Neural crest cell (in vitro differentiated cells): ENCODE measurements at places on chromosomes 16 and 17.

DNA sequence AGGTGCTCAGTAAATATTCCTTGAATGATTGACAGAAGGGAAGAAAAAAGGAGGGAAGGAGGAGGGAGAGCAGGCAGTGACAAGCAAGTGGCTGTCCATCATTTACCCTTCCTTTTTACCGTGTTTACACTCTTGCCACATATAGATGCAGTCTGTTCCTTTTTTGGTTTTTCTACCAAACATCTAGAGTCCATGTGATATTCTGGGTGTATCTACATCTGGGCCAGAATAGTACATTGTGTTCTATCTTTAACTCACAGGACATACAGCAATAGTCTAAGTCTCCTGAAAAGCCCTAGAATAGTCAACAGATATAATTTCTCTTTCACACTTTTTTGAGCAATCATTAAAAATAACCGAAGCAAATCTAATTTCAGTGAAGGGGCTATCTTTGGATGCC lies 33.5 kb downstream of the KCNJ2 start:
- no peak for DNase-seq

- DNase-seq: no peak
Measured at GRCh38 chr17:81020443-81020766, 14.5 kb upstream of the BAIAP2 start.

DNA sequence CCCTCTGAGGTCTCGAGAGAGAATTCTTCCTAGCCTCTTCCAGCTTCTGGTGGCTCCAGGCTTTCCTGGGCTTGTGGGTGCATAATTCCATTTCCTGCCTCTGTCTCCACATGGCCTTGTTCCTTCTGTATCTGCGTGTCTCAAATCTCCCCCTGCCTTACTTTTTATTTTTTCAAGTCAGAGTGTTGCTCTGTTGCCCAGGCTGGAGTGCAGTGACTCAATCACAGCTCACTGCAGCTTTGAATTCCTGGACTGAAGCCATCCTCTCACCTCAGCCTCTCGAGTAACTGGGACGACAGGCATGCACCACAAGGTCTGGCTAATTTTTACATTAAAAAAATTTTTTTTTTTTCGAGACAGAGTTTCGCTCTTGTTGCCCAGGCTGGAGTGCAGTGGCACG lies 120.6 kb downstream of the SHISA9 start:
- DNase-seq: no peak

- no peak for DNase-seq
Measured at GRCh38 chr17:7249214-7249613, 2.3 kb downstream of the CTDNEP1 start.

DNA sequence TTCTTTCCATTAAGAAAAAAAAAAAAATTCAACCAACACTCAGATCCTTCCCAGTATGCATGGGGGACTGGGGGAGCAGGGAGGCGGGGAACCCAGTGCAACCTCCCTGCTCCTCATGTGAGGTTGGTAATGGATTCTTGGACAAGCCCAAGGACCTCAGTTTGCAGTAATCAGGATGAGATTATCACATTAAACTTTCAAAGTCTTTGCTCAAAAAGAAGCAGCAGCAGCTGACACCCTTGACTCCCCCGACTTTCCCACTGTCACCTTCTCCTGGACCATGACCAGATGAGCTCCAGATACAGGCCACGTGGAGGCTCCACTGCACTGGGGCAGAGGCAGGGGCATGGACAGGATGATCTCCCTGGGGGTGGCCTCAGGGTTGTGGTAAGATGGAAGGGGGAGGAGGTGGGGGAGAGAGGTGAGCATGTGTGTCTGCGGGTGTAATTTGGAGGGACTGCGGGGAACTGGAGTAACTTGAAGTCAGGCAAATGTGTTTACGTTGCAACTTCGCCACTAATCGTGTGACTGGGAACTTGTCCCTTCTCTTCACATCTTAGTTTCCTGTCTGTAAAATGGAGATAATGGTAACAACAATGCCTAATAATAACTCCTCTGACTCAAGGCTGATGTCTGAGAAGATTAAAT lies 19.8 kb downstream of the ZNF385C start:
- DNase-seq: no peak

DNA sequence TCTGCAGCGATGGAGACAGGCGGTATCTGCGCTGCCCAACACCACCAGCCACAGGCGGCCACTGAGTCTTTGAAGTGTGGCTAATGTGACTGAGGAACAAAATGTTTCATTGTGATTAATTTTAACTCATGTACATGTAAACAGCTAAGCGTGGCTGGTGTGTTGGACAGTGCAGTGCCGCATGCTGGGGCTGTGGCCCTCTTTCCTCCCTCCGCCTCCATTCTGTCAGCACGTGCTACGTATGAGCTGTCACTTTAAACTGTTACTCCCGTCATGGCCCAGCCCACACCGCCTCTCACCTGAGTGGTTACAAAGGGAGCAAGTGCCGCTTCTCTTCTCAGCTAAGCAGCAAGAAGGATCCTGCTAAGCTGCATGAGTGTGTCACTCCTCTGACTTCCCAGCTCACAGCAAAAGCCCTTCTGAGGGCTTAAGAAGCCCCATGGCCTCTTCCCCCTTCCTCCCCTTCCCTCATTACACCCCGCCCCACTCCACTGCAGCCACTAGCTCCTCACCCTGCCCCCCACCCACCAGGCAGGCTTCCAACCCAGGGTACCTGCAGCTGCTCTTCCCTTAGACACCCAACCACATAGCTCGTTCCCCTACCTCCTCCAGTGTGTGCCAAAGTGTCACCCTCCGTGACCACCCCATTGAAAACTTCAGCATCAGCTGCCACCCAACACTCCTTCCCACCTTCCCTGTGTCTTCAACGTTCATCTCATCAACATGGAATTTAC lies 15.0 kb downstream of the HASPIN start:
- no peak for DNase-seq

GRCh38 chr17:41785859-41786226 lies 668 bp downstream of the JUP start:
- DNase-seq: no peak

DNA sequence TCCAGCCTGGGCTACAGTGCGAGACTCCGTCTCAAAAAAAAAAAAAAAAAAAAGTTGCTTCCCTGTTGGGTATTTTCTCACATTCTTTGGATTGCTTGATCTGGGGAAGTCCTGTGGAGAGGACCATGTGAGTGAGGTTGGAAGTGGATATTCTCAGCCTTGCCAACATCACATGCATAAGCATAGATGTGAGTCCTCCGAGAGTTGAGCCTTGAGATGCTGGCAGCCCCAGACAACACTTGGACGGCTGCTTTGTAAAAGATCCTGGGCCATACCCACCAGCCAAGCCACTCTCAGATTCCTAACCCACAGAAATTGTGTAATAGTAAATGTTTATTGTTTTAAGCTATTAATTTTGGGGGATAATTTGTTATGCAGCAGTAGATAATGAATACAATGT lies 1570.0 kb upstream of the GOT2 start:
- no peak for DNase-seq

GRCh38 chr16:84940670-84941551 lies 70.4 kb downstream of the ZDHHC7 start:
- DNase-seq: no peak

DNA sequence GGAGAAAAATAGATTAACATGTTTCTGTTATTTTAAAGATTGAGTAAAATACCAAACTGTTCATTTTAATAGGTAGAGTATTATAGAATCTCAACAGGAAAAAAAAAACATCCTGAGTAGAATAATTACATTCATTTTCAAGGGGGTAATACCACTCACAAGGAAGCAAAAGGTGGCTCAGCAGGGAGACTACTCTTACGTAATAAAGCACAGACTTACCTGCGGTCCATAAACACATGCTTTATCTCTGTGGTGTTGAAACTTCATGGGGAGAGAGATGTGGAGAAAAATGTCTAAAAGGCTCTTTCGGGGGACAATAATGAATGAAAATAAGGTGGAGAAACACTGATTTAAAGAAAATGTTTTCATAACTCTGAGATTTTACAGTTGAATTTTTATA lies 171.7 kb downstream of the MRTFB start:
- no peak for DNase-seq

DNA sequence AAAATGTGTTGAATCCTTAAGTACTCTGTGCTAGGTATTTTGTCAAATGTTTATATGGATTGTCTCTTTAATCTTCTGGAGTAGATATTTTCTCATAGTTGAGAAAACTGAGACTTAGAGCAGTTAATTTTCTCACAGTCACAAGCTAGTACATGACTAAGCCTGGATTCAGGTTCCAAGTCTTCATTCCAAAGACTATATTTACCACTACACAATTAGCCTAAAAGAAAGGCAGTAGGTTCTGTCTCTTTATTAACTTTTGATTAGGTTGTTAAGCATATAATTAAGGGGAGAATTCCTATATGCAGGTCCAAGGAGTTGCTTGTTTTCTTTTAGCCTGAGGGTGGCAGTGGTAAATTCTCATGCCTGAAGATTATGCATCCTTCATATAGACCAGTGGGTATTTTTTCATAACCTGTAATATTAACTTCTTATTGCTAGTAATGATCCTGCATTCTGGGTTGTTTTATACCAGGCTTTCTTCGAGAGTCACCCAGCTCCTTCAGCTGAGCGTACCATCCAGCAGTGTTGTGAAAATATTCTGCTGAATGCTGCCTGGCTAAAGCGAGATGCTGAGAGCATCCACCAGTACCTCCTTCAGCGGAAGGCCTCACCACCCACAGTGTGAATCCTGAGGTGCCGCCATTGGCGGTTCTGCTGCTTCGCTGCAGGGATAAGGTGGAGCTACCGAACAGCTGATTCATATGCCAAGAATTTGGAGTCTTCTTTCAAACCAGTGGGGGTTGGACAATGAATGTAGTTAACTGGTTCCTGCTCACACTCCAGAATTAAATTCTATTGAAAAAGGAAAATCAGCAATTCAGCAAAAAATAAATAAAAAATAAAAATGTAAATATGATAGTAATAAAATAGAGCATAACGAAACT lies 28.2 kb upstream of the KPNB1 start:
- DNase-seq: no peak
